ENCODE measurements at places on chromosomes 5 and 9. TPM values are rescaled to one million over a fixed set of nuclear protein-coding genes. Genes with fewer than 3 reads are reported as not detected.

DNA sequence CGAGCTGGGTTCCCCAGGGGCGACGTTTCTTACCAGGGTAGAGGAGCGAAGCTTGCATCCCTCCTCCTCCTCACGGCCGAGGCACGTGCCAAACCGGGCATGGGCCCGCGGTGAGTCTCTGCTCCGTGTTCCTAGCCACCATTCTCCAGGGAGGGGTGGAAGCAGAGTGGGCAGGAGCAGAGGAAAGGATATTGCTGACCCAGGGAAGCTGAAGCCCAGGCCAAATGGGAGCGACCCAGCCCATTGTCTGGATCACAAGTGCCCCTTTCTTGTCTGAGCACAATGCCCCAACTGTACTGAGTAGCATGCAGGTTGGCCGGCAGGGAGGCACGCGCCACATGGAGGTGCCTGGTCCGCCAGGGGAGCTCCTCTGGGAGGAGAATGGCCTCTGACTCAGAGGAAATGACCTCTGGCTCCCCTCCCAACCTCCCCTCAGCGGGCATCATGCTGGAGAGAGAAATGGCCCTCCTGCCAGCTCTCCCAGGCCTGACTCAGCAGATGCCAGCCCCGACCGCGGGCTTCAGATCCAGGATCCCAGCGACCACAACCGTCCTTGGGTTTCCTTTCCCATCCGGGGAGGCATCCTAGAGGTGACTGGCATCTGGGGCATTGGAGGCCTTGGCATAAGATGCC, 1.1 kb downstream of the PRR7 start:
- peaks cover 27% of the 10 kb centered on the region for H3K4me1 ChIP-seq
- DNase-seq: peak; percentile 52
- peak overlapping the region; percentile 83 for H3K4me3 ChIP-seq

Gene TEX48
- total RNA-seq: not detected

Gene LPAR1
- 94.0 TPM for total RNA-seq

Gene DMRT2
- not detected for total RNA-seq

Gene VCAN
- 1,101 TPM for total RNA-seq

DNA sequence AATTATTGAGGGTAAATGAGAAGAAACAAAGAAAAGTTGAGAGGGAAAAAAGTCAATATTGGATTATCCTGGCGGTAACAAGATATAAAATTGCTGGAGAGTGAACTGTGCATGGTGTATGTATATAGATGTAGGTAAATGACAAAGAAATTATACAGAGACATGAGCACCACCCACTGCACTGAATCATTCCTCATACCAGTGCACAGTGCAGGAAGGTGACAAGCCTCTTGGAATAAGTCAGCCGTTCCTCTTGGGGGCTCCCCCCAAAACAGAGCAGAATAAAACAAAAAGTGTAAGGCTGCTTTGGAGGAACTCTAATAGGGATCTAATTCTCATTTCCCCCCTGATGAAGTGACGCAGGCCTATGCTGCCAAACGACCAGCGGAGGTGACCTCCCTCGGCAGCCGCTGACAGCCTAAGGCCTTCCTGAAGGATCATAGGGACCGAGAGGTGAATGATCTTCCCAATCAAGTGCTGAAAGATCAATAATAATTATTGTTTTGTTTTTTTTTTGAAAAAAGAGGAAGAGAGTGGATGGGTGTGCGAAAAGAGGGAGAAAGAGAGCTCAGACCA, 245.0 kb downstream of the PSAT1 start:
- H3K4me1 ChIP-seq: no peaks in the 10 kb centered on the region
- no peaks in the 10 kb centered on the region for H3K27me3 ChIP-seq
- DNase-seq: no peak
- H3K36me3 ChIP-seq: no peaks in the 10 kb centered on the region
- no peak overlapping the region for H3K4me3 ChIP-seq

DNA sequence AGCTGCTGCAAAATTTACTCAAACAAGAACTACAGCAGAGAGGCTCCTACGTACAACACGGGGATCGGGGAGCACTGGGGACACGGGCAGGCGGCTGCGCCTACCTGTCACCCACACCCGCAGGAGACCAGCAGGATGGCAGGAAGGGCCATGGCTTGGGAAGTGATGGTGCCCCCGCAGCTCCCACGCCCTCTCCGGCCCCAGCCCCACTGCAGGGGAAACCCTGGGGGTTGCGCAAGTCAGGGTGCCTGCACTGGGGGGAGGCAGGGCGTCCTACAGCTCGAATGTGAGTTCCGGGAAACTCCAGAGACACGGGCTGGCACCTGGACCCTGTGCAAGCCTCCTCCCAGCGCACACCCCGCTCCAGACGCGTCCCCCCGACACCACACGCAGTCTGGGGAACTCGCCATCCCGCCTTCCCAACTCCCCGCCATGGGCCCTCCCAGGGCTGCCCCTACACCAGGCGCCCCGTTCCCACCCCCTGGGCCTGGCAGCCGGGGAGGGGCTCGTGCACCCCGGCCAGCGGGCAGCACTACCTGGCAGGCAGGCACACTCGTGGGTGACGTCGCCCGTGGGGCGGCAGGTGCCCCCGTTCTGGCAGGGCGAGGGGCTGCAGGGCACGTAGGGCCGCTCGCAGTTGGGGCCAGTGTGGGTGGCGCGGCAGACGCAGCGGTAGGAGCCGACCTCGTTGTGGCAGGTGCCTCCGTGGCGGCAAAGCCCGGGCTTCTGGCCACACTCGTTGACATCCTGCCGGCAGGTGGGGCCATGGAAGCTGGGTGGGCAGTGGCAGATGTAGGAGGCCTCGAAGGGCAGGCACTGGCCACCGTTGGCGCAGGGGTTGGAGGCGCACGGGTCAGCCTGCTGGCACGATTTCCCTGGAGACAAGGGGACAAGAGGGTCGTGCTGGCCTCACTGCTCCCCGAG, 23.3 kb downstream of the NOTCH1 start:
- no peak overlapping the region for H3K27ac ChIP-seq
- H3K4me1 ChIP-seq: no peaks in the 10 kb centered on the region
- no peak for DNase-seq
- no peaks in the 10 kb centered on the region for H3K27me3 ChIP-seq
- H3K36me3 ChIP-seq: peaks cover 24% of the 10 kb centered on the region
- no peak overlapping the region for H3K4me3 ChIP-seq

- no peak for DNase-seq
- no peak overlapping the region for H3K27ac ChIP-seq
- H3K4me1 ChIP-seq: peaks cover 14% of the 10 kb centered on the region
- H3K27me3 ChIP-seq: no peaks in the 10 kb centered on the region
- H3K4me3 ChIP-seq: no peak overlapping the region
- peaks cover 6% of the 10 kb centered on the region for H3K36me3 ChIP-seq
These were observed 20.7 kb downstream of the OSMR start for GRCh38 chr5:38866362-38867031.

DNA sequence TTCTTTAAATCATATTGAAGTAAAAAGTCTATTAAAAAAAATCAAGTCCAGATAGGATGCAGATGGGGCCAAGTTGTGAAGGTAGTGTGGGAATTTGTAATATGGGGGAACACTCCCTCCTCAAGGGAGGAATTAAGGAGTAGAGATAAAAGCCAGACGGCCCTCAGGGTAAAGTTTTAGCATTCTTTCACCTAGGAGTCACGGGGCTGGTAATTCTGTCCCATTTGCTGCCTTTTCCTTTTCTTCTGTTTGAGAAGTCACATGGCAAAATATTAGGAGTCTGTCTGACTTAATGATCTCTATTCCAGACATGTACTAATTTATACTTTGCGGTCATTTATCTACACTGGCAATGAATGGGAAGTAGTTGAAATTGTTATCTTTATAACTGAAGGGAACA, 61.9 kb downstream of the SNX24 start:
- H3K27ac ChIP-seq: peak overlapping the region; percentile 63
- peaks cover 25% of the 10 kb centered on the region for H3K4me1 ChIP-seq
- H3K27me3 ChIP-seq: no peaks in the 10 kb centered on the region
- H3K4me3 ChIP-seq: peak overlapping the region; percentile 24

Gene BAAT
- total RNA-seq: not detected

GRCh38 chr9:18606281-18606680, 132.3 kb downstream of the ADAMTSL1 start:
- no peak for DNase-seq
- H3K36me3 ChIP-seq: no peaks in the 10 kb centered on the region
- H3K27me3 ChIP-seq: no peaks in the 10 kb centered on the region
- peaks cover 14% of the 10 kb centered on the region for H3K4me1 ChIP-seq

DNA sequence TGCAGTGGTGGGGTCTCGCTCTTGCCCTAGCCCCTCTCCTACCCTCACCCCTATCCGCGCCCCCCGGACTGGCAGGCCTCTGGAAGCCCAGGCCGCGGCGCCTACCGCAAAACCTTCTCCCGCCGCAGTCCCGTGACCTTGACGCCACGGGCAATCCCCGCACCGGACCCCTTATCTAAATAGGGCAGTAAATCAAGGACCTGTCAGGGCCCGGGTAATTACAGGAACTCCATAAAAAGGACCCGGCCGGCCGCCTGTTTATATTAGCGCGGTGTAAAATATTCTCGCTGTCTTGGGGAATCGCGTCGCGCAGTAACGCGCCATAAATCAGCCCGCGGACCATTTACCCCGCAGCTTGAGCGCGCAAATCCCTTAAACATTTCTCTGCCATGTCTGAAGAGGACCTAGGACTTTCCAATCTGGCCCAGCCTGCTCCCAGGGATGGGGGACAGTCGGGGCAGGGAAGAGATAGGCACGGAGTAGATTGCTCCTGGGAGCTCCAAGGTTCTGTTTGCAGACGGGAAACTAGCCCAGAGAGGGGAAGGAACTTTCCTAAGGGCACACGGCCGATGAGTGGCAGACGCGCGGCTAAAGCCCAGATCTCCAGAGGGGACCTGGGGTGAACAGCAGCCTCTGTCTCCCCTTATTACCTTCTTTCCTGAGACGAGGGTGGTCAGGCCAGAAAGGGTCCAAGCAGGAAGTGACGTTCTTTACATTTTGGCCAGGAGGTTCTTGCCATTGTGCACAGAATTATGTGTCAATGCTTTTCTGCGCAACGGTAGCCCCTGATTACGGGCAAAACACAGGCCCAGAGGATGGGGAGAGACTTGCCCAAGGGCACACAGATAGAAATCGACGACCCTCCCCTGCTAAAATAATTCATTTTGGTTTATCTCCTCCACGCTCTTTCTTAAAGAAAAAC, 4.8 kb upstream of the HAND1 start:
- no peak overlapping the region for H3K4me3 ChIP-seq
- no peak for DNase-seq
- H3K36me3 ChIP-seq: no peaks in the 10 kb centered on the region
- no peak overlapping the region for H3K27ac ChIP-seq
- H3K27me3 ChIP-seq: peaks cover 83% of the 10 kb centered on the region

- no peak overlapping the region for H3K27ac ChIP-seq
- H3K4me1 ChIP-seq: no peaks in the 10 kb centered on the region
- no peaks in the 10 kb centered on the region for H3K36me3 ChIP-seq
- DNase-seq: no peak
- no peak overlapping the region for H3K4me3 ChIP-seq
These were observed 9.4 kb downstream of the CRB2 start for GRCh38 chr9:123365287-123365880.

DNA sequence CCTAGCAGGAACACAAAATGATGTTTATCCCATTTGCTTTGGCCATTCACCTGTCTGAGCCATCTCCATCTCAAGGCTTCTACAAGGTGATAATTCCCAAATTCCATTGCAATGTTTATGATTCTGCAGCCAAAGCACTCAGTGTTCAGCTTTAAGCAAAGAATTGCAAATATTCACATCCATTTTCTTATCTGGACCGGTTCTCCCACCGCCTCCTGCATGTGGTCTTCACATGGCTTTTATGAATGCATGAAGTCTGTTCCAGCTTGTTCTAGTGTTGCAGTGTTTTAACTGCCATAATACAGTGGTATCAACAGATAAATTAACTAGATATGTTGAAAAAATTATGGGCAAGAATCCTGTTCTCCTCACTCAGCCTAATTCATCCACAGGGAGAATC, 443.0 kb upstream of the KLF4 start:
- no peak overlapping the region for H3K27ac ChIP-seq
- no peaks in the 10 kb centered on the region for H3K36me3 ChIP-seq
- DNase-seq: no peak
- no peaks in the 10 kb centered on the region for H3K27me3 ChIP-seq
- no peak overlapping the region for H3K4me3 ChIP-seq

- H3K27me3 ChIP-seq: no peaks in the 10 kb centered on the region
- no peak overlapping the region for H3K27ac ChIP-seq
- DNase-seq: no peak
- no peak overlapping the region for H3K4me3 ChIP-seq
- H3K4me1 ChIP-seq: no peaks in the 10 kb centered on the region
- H3K36me3 ChIP-seq: no peaks in the 10 kb centered on the region
These were observed 485.3 kb upstream of the DMAC1 start for GRCh38 chr9:8284884-8285283.

Gene PCDHGA4
- 11.4 TPM for total RNA-seq

- H3K36me3 ChIP-seq: no peaks in the 10 kb centered on the region
- no peak overlapping the region for H3K27ac ChIP-seq
- H3K27me3 ChIP-seq: no peaks in the 10 kb centered on the region
These were observed 240.9 kb downstream of the TRPM3 start for GRCh38 chr9:70880535-70880934.

GRCh38 chr5:126499853-126500342, 76.7 kb downstream of the GRAMD2B start:
- peaks cover 26% of the 10 kb centered on the region for H3K4me1 ChIP-seq
- DNase-seq: no peak
- H3K27ac ChIP-seq: peak overlapping the region; percentile 29
- H3K4me3 ChIP-seq: no peak overlapping the region

Gene SLC36A2
- not detected for total RNA-seq

DNA sequence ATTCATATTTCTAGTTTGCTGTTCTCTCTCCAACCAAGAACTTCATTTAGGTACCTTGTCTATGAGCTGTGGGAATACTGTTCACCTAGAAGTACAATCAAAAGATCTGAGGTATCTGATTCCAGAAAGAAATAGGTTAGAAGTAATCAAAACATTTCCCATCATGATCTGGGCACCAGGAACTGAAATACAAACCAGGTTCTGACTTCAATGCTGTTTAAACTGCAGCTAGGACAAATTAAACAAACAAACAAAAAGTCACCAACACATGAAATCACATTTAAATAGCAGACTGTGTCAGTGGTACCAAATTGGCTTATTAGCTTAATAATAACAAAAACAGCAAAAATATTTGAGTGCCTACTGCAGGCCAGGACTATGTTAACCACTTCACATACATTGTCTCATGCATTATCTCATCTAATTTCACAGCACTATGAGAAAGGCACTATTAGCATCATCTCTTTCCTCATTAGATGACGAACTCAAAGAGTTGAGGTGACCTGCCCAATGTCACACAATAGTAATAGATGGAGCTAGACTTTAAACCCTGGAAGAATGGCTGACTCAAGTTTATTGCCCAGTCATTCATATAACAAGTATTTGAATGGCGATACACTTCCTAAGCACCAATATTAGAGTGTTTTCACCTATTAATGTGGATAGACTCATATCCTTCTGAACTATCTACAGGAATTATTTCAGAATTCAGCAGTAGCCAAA, 14.5 kb downstream of the PLPP1 start:
- H3K27ac ChIP-seq: no peak overlapping the region
- no peak for DNase-seq
- no peaks in the 10 kb centered on the region for H3K36me3 ChIP-seq
- H3K27me3 ChIP-seq: no peaks in the 10 kb centered on the region
- H3K4me3 ChIP-seq: no peak overlapping the region
